ENCODE measurements at places on chromosomes 3 and 15. TPM values are rescaled to one million over a fixed set of nuclear protein-coding genes. Genes with fewer than 3 reads are reported as not detected.

GRCh38 chr3:124887177-124887931 is at the start of gene ITGB5:
TSS of gene ITGB5 (minus strand) at chr3:124887365. CDS start at chr3:124887000, 365 bp downstream.
- peak within 1 kb of the TSS; percentile 74 for H3K27ac ChIP-seq
- H3K27me3 ChIP-seq: no peaks in the 10 kb centered on the region
- peak within 1 kb of the TSS; percentile 46 for H3K4me3 ChIP-seq
- DNase-seq: peak; percentile 79
- peaks cover 2% of the 10 kb centered on the region for H3K4me1 ChIP-seq
- no peaks in the 10 kb centered on the region for H3K36me3 ChIP-seq

DNA sequence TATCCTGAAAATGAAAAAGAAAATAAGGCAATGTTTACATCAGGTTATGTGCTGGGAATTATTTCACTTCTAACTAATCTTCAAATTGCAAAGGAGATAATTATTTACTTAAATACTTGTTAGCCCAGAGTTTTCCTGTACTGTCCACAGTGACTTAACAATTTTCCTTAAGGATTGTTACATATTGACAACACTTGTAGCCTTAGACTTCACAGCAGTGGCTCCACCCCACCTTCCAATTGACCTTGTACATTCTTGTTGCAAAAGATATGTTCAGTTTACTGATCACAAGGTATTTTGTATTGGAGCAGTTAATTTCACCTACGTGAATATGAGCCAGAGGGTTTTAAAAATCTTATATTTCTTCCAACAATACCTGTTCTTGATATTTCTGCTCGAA is 376.9 kb downstream of the CNTN6 start:
- no peaks in the 10 kb centered on the region for H3K36me3 ChIP-seq
- H3K27me3 ChIP-seq: no peaks in the 10 kb centered on the region
- no peak overlapping the region for H3K27ac ChIP-seq
- DNase-seq: no peak
- no peak overlapping the region for H3K4me3 ChIP-seq

- no peak overlapping the region for H3K4me3 ChIP-seq
- H3K36me3 ChIP-seq: peaks cover 2% of the 10 kb centered on the region
- H3K27ac ChIP-seq: no peak overlapping the region
These were observed 4.8 kb downstream of the SACM1L start for GRCh38 chr3:45693941-45694521.

DNA sequence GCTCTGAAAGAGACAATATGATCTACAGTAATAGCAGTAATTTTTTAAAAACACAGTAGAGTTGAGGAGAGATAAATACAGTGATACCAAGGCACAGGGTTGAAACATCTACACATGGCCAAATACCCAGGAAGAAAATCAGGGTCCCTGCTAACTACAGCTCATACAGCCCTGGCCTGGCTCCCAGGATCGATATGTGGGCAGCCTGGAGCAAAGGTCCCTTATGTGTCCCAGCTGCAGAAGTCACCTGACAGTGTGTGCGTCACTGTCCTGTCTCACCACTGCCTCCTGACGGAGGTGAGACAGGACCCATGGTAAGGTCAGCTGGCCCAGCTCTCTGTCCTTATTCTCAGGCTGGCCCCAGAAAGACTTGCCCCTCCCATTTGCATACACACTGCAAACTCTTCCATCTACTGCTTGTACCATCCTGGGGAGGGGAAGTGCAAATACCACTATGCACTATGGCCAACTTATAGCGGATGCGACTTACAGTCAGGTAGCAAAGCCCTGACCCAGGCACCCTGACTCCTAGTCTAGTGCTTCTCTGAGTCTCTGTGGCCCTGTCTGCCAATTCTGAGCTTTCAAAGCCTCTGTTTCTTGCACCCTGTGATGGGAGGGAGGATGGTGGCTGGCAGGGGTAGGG is 22.0 kb upstream of the BCL2L10 start:
- no peaks in the 10 kb centered on the region for H3K27me3 ChIP-seq
- H3K36me3 ChIP-seq: peaks cover 2% of the 10 kb centered on the region
- H3K27ac ChIP-seq: no peak overlapping the region
- H3K4me3 ChIP-seq: no peak overlapping the region
- H3K4me1 ChIP-seq: peaks cover 5% of the 10 kb centered on the region

GRCh38 chr3:49134471-49135265 is 1.8 kb upstream of the LAMB2 start:
- H3K27me3 ChIP-seq: peaks cover 2% of the 10 kb centered on the region
- no peak overlapping the region for H3K27ac ChIP-seq
- no peak for DNase-seq

Gene C15orf40
- polyA plus RNA-seq: 20.8 TPM

Gene RAB6B
- polyA plus RNA-seq: 1.5 TPM
